Motor neuron (in vitro differentiated cells): ENCODE measurements at places on chromosomes 12 and 14. TPM values are rescaled to one million over a fixed set of nuclear protein-coding genes. Genes with fewer than 3 reads are reported as not detected.

DNA sequence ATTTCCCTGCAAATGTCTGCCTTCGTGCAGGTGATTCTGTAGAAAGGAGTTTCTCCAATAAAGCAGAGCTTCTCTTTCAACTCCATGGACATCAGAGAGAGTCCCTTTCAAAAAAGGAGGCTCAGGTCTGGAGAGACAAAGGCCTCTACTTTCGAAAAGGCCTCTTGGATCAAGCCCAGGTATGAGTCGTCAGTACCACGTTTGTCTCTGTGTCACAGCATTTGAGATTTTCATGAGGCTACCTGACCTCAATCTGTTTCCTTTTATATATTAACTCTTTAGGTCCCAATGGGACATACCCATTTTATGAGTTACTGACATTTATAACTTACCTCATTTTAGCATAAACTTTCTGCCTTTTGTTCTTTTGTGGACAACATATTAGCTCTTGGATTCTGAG lies 290.8 kb downstream of the RPAP3 start:
- no peak for ATAC-seq

DNA sequence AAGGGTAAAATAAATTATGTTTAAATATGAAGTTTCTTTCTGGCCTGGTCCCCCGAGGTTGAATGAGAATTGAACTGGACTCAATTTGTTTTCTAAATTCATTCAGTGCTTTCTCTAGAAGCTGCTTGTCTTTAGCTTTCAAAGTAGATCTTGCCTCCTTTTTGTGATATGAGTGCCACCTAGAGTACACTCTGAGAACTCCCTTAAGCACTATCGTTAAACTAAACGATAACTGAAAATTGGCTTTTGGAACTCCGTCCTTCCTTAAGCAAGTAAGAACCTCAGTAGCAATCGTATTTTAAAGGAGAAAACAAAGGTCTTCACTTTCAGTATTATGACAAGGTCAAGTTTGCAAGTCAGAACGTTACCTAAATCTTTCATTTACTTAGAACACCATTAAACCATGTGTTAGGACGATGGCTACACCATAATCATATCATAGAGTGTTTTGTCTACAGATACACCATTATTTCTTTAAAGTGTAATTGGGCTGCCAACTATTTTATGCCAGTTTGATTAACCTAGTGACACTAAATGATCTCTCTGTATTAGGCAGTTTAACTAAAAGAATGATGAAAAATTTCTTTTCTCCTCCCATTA lies 364.8 kb downstream of the SNAPC1 start:
- ATAC-seq, result peak; percentile 56

DNA sequence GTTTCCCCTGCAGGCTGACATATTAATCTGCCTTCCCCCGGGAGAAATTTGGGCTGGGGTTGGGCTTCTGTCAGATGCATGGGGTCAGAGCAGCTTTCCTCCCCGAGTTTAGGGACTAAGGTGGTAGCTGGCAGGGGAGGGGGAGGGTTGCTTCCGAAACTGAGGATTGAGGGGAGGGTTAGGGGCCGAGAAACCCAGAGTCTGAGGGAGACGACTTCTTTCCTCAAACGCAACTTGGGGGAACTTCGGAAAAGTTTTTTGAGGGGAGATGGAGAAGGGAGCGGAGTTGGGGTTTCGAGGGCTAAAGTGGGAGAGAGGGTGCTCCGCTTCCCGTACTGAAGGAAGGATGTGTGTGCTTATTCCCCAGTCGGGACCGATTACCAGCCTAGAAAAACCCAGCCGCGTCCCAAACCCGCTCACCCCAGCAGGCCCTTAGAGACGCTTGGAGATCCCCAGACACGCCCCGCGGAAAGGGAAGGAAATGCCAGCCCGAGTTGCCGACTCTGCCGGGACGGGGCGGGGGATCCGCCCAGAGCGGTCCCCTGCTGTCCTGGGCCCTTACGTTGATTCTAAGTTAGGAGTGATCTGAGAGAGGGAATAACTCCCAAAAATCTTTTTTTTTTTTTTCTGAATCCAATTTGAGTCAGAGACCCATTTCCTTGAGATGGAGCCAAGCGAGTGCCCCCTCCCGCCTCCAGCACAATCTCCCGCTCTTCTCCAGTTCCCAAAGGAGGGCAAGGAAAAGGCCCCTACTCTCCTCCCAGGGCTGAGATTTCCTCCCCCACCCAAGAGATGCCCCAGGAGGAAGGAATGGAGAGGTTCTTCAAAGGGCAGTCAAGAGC lies 61.9 kb downstream of the SMUG1 start:
- ATAC-seq, result peak; percentile 38

CD69 gene
- total RNA-seq, result not detected in 2 replicates

DNA sequence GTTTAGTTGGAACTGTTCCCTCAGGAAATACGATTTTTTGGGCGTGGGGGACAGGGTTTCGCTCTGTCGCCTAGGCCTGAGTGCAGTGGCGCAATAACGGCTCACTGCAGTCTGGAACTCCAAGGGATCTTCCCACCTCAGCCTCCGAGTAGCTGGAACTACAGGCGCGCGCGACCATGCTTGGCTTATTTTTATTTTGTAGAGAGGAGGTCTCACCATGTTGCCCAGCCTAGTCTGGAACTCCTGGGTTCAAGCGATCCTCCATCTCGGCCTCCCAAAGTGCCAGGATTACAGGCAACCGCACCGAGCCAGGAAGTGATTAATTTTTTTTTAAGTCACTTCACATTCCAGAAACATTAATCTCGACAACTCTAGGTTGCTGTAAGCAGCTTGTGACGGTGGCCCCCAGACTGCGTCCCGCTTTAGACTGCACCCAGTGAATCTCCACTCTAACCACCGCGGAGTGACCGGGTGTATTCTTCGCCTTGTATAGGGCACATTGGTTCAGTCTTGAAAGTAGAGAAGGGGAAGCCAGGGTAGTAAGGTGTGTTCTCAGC lies 830 bp upstream of the MIS18BP1 start:
- ATAC-seq, result peak; percentile 24

GRCh38 chr12:75822416-75822815 lies 209.2 kb downstream of the PHLDA1 start:
- no peak for ATAC-seq

DNA sequence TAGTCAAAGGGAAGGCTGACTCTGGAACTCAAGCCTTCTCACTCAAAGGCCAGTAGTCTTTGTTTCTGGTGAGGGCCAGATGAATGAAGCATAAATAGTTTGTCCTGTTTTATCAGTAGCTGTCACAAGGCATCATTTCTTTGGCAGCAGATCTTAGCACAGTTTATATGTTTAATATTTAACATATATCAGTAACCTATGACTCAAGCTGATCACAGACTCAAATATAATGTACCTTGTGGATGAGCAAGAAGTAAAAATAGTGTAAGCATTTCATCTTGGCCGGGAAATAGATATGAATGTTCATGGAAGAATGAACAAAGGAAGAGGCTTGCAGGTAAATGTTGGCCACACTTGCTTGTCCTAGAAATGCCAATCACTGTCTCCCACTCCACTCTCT lies 158.3 kb upstream of the BMP4 start:
- no peak for ATAC-seq

GRCh38 chr12:131831635-131832041 lies 3.4 kb downstream of the MMP17 start:
- ATAC-seq, result no peak

DNA sequence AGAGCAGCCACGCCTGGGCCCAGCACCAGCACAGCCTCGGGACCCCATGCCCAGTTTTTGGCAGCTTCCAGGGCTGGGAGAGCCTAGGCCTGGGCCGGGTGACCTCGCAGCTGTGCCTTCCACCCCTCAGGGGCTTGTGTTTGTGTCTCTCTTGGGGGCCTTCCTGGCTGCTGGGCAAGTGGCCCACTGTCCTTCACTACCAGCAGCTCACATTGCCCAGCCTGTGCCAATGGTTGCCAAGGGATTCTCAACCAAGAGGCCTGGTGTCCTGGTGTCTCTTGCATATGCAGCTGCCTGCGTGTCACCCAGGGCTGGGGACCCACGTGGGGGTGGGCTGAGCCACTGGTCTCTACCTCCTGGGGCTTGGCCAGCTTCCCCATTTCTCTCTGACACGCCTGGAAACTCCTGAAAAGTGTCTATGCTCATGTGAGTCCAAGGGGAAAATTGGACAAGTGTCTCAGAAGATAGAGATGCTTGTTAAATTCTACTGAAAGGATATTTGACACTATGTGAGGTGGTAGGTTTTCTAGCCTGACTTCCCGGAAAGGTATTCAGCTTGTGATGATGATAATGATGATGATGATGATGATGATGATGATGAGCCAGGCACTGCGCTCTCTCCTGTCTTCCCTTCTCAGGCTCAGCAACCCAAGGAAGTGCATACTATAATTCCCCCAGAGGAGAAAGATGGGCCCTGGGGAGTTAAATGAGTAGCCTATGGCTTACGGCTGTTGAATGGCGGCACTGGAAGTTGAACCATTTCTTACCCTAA lies 48.8 kb upstream of the ESRRB start:
- ATAC-seq, result no peak

ANO4 gene
- total RNA-seq, result 2.0 and 2.2 TPM in 2 replicates

FOXN4 gene
- total RNA-seq, result not detected in 2 replicates

DNA sequence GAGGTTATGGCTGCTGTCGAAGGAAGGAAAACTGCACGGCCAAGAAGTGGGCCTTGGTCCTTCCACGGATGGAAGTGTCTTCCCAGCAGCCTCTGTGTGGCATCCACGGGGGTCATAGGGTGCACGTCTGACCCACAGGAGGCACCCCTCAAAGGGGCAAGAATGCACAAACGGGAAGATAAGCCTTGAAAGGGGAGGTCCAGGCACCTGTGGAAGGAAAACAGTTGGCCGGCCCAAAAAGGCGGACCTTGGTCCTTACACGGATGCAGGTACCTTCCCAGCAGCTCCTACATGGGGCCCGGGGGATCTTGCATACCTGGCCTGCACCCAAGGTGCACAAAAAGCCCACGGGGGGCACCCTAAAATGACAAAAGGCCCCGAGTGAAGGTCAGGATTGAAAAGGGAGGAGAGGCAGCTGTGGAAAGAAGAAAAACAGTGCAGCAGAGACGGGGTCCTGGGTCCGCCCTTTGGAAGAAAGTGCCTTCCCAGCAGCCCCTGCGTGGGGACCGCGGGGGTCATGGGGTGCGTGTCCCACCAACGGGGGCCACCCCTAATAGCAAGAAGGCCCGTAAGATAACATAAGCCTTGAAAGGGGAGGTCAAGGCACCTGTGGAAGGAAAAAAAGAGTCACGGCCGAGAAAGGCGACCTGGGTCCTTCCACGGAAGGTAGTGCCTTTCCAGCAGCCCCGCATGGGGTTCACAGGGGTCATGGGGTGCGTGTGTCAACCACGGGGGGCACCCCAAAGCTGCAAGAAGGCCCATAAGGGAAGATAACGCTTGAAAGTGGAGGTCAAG lies 276.1 kb downstream of the ALG10 start:
- no peak for ATAC-seq

DNA sequence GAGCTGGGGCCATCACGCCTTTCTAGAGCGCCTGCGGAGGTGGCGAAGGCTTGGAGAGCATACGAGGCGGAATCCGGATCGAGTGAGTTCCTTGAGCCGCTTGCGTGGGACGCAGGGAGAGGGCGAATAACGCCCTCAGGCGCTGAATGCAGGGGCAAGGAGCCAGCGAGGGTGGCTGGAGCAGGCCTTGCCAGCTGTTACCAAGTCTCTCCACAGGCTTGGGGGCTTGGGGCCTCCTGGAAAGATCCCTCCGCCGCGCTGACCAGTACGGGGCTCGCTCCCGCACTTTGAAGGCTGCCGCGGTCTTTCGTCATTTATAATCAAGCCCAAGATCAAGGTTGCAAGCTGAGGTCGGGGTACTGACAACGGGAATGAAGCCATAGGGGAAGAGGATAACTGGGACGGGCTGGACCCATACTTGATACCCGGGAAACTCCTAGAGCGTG lies 1.2 kb downstream of the FLRT2 start:
- ATAC-seq, result peak; percentile 23

PLEK2 gene
- total RNA-seq, result 1.3 TPM in 1 of 2 replicates, not detected in the other

DNA sequence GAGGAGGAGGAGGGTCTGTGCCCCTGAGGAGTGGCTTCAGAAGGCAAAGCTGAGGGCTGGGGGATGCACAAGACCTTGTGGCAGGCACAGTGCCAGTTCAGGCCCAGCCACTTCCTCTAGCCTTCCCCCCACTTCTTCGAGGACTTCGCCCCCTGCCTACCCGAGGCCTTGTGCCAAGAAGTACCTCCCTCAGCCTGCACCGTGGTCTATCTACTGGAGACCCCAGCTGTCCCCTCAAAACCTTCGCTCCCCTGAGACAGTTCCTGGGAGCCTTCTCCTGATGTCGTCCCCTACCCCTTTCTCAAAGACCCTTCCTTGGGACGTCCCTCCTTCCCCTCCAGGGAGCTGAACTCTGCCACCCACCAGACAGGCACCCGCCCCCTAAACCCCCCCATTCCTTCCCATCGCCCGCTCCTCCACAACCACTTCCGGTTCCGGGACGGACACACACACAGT lies 604 bp downstream of the ZNF384 start:
- ATAC-seq, result no peak

ZNF891 gene
- 3.4 and 4.8 TPM in 2 replicates for total RNA-seq

GRCh38 chr12:106223485-106224354 lies 24.1 kb downstream of the CKAP4 start:
- peak; percentile 77 for ATAC-seq

DNA sequence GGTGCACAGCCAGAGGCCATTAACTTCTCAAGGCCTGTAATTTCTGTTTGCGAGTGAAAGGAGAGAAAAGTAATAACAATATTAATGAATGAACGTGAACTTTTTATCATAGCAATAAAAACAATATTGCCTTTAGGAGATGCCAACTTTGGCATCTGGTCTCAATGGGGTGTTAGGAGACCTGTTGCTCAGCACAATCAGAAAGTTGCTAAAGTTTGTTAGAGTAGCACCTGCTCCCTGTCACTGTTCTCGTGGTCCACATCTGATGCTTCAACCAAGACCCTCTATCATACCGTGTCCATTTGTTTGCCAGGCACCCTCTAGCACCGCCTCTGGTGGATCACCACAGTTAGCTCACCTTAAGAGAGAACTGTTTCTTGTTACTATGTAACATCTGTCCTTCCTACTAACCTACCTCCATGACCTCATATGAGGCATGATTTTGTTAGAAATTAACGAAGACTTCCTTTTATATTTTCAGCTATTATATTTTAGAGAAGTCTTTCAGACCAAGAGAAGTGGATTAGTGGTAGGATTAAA lies 12.5 kb upstream of the CLEC4E start:
- no peak for ATAC-seq

CLEC1A gene
- 0.18 TPM in 1 of 2 replicates, not detected in the other for total RNA-seq

DNA sequence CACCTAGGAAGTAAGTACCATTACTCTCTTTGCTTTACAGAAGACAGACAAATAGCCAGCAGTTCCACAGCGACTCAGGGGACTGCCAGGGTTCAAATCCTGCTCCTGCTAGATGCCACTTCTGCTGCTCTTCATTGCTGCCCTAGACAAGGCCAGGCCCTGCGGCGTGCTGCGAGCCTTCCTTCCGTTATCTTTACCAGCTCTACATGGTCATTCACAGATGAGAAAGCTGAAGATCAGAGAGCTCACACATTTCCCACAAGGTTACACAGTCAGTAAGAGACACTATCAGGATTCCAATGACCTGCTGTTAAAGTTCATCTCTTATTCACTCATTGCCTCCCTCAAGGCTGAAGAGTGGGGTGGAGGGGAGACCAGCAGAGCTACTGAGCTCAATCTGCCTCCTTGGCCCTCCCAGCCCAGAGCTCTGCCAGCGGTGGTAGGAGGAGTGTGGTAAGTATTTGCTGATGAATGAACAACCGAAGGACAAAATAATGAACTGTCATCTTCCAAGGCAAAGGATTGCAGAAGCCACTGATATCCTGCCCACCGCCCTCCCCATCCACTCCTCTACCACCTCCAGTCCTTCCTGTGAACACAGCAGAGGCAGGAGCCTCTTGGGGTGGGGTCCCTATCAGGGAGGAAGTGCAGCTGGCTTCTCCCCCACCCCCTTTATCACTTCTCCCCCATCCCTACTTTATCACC lies 14.6 kb upstream of the HDAC7 start:
- no peak for ATAC-seq

- ATAC-seq, result no peak
These were observed 179.3 kb upstream of the ATF7IP start for GRCh38 chr12:14186193-14186502.

- no peak for ATAC-seq
These were observed 68.1 kb downstream of the TPH2 start for GRCh38 chr12:72006766-72007165.
